Astrocyte of the cerebellum (primary cell): ENCODE measurements at places on chromosomes 2 and 18.

- no peak for DNase-seq
Measured at GRCh38 chr2:159090514-159091201, 122.2 kb downstream of the TANC1 start.

GRCh38 chr2:98015671-98016070, 19.9 kb upstream of the TMEM131 start:
- DNase-seq: no peak

DNA sequence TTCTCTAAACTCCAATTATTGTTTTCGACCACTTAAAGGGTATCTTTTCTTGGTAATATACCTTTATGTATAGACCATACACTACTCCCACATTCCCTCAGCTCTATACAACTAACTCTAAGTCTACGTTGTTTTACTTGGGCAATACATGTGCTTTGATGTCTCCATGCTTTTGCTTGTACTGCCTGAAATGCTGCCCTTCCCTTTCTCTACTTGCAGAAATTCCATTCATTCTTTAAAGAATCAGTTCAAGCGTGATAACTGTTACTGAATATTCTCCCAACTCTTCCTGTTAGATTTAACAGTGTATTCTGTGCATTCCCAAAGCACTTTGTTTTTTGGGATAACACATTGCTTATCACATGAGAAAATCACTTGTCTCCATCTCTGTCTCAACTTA, 157.0 kb upstream of the AQP4 start:
- no peak for DNase-seq

DNA sequence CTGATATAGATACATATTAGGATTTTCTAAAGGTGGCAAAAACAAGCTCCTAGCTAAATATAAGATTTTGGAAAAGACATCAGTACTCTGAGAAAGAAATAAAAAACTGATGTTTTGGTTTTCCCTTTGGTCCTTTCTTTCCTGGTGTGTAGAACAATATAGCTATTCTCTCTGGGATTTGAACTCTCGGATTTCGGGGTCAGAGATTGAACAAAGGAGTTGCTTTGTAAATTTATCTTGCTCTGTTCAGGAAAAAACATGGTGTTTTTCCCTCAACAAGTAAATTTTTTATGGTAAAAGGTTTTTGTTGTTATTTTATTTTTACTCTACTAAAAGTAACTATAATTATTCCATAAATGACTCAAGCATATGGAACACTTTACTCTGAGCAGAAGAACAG, 889.3 kb downstream of the ERBB4 start:
- DNase-seq: no peak

DNA sequence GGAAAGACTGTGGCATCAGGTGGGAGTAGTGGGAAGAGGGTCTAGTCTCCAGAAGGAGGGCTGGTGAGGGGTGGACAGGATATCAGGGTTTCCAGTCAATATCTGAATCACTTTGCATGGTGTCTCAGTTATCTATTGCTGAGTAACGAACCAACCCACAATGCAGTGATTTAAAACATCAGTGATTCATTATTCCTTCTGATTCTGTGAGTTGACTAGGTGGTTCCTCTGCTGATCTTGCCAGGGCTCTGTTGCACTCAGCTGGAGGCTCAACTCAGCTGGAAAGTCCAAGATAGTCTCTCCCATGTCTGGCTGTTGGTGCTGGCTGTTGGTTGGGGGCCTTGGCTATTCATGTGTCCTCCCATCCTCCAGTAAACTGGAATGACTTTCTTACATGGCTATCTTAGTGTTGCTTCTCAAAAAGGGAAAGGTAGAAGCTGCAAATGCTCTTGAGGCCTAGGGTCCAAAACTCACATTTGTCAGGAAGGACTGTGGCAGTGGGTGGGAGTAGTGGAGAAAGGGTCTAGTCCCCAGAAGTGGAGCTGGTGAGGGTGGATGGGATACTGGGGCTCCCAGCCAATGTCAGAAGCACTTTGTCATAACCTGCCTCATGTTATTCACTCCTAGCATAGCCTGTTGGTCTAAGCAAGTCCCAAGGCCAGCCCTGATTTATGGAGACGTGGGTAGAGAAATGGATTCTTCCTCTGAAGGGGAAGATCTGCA, 13.9 kb downstream of the IL1F10 start:
- no peak for DNase-seq

GRCh38 chr18:31598021-31598805, 6.5 kb downstream of the TTR start:
- no peak for DNase-seq

DNA sequence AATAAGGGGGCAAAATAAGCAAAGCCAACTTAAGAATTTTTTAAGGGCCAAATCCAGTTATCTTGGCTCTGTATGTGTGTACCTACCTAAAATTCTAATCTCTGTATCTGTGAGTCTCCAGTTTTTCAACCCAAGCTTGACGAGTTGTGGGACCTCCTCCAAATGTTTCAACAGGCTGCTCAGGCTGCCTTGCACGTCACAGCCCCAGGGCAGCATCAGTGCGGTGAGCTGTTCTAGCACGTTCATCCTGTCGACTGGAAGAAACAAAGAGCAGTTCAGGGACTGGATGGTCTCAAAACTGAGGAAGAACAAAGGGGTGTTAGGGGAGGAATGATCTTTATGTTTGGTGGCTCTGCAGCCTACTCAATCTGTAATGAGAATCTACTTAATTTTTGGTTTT, 29.4 kb downstream of the NLRC4 start:
- no peak for DNase-seq

DNA sequence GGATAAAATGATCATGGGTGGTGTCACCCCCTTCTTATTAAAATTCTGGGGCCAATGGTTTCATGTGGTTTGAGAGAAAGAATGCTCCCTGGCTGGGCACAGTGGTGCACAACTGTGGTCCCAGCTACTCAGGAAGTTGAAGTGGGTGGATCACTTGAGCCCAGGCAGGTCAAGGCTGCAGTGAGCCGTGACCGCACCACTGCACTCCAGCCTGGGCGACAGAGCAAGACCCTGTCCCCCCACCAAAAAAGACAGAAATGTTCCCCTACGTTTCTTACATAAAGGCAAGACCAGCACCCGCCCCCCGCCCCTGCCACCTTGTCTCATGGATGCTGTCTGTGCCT, 53.0 kb upstream of the ID2 start:
- no peak for DNase-seq

DNA sequence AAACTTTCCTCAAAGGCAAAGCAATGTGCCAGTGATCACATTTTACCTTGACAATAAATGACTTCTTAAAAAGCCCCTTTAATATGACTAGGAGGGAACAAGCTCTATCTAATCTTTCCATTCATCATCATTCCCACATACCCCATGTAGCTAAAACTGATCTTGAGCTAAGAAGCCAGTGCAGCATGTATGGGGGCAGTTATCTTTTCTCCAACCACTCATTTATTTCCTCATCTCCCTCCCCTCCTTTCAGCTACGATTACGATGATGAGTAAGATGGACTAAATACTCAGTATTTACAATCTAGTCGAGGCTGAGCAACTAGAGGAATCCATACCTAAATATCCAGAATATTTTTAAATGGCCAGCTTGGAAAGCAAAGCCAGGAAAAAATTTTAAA, 35.5 kb downstream of the PNO1 start:
- no peak for DNase-seq
